ENCODE measurements at places on chromosomes 16 and 17.
A peak's percentile ranks its signal among the peaks of the same experiment; 100 is the strongest.

DNA sequence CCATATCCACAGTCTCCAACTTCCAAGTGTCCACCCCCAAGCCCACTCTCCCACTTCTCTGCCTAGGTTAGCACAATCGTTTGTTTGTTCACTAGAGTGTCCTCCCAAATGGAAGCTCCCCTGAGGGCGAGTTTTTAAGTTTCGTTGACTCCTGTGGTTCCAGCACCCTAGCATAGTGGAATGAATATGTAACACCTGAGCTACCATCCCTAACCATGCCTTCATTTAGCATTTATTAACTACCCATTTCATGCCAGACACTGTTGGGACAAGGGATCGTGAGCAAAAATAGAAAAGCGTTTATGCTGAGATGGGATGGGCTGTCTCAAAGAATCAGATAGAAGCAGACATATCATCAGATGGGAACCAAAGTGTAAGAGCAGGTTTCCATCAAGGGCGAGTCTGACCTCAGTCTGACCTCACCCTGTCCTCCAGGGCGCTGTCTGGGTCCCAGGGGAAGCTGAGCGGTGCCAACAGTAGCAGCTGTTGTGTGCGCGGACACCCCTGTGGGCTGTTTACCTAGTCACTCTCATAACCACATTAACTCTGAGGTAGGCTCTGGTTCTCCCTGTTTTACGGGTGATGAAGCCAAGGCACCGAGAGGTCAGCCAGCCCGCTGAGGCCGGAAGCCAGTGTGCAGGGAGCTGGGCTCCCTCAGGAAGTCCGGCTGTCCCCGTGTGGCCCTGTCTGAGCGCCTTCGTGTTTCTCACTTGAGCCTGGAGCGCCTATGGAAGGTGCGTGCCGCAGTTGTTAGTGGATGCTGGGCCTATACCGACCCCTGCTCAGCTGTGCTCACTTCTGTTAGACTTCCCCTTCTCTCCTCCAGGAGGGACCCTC is 6.2 kb downstream of the CNP start:
- no peak for DNase-seq

DNA sequence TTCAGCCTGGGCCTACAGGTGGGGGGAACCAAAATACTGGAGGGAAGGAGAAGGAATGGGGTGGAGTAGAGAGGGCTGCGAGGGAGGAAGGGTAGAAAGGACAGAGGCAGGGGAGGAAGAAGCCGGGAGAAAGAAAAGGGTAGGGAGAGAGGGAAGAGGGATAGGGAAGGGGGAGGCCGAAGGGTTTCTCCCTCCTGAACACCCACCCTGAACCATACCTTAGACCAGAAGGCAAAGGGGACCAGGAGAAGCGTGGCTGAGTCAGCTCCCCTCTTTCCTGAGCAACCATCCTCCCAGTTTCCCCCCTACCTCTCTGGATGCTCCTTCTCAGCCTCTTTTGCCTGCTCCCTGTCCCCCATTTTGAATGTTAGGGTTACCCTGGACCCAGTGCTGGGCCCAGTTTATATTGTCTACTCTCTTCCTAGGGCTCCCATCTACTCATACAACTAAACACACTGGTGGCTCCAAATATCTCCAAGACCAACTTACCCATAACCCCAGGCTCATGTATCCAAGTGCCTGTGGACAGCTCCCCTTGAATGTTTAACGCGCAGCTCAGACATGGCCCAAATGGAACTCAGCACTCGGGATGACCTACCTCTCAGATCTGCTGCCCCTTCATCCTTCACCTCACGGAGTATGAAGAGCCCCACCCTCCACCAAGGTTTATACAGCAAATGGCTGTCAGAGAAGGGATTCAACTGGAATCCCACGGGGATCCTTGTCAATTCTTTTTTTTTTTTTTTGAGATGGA is 7.8 kb downstream of the TSPOAP1 start:
- DNase-seq = no peak

DNA sequence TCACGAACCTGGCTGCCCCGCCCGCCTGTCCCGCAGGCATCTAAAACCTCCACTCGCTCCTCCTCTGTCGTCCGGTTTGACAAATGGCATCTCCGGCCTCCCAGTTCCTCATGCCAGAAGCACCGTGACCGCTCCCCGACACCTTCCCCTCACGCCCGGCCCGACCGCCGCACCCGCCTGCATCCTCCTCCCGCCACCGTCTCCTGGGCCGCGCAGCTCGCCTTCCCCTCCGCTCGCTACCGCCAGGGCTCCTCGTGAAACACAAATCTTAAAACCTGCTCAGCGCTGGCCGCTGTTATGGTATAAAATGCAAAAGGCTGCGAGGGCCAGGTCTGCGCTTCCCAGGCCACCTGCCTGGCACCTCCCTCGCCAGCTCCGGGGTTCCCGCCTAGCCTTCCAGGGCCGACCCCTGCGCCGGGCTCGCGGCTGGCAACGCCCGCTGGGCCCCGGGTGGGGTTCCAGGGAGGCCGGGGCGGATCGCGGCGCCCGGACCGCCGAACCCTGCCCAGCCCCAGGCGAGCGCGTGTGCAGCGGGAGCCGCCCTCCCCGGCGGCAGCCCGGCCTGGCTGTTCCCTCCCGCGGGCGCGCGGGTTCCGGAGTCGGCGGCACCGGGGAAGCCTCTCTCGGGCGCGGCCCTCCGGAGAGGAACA is 488 bp downstream of the SPSB3 start:
- no peak for DNase-seq

- DNase-seq = no peak
Measured at GRCh38 chr16:82331974-82332750, 162.1 kb upstream of the MPHOSPH6 start.

DNA sequence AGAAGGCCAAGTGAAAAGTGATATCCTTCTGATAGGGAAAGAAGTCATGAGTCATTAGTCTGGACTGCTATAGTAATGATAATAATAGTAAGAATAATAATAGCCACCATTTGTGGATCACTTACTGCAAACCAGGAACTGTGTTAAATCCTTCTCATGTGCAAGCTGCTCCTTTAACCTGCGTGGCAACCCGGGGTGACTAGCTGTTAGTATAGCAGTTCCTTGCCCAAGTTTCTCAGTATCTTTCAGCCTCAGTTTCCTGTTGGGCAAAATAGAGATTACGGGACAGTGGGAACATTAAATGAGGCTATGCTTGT is 129.5 kb downstream of the CDH13 start:
- no peak for DNase-seq

DNA sequence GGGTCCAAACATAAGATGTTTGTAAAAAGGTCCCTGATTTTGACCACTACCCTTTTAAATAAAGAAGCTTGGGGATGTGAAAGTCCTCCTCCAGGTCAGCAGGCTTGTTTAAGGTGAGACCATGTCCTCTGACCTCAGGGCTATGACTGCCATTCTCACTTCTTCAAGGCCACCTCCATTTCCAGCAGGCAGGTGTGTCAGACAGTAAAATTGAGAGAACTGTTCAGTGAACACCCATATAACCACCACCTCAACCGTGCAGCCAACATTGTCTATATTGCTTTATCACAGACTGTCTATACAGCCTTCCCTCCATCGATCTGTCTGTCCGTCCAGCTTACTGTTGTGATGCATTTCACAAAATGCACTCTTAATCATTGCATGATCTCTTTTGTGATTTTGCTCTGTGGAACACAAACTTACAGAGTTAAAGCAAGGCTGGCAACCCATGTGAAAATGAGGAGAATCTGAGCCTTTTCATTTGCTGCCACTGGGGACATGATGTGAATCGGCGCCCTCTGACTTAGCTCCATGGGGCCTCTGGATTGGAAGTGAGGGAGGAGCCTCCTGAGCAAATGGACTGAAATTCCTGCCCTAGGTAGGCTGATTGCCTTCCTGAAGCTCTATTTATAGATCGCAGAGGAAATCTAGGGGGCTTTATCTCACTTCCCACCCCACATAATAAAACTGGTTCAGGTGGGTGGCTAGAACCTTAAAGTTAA is 53.8 kb downstream of the ZNRF1 start:
- no peak for DNase-seq

GRCh38 chr16:67129422-67129821 is 19.7 kb downstream of the PHAF1 start:
- DNase-seq = no peak

- DNase-seq = peak; percentile 64
Measured at GRCh38 chr17:63699638-63700527, at the start of gene LIMD2. LIMD2 (minus strand) TSS chr17:63700125; CDS start chr17:63699298, 827 bp downstream.
